ENCODE measurements at places on chromosomes 6 and 20. TPM values are rescaled to one million over a fixed set of nuclear protein-coding genes. Genes with fewer than 3 reads are reported as not detected.

DNA sequence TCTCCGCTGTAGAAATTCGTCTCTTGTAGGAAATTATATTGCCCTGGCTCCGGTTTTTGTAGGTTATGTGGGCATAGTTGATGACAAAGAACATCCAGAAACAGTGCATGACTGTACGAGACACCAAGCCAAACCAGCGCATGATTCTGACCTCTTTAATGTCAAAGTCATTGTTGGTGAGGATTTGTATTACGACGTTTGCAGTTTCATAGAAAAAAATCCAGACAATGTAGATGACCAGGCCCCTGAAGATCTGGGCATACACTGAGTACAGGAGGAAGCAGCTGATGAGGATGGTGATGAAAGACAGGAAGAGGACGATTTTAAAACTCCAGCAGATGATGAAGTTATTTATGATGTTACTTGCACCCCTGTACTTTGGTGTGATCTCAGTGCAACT lies 39.1 kb upstream of the TBC1D22B start:
- no peak for DNase-seq

The CLVS2 gene
- 0.04 TPM for total RNA-seq

DNA sequence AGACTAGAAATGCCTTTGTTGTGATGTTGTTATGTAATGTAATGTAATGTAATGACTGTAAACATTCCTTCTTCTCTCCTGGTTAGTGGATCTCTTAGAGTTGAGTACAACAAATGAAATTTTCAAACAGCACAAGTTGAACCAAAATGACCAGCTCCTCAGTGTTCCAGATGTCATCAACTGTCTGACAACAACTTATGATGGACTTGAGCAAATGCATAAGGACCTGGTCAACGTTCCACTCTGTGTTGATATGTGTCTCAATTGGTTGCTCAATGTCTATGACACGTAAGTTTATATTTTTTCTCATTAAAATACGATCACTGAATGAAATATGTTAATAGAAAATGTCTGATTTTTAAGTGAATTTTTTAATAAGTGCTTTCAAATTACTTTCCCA lies 496.7 kb downstream of the UTRN start:
- DNase-seq = no peak

The TRIM15 gene
- not detected for total RNA-seq

GRCh38 chr6:152651986-152652385 lies 14.8 kb upstream of the SYNE1 start:
- no peak for DNase-seq

DNA sequence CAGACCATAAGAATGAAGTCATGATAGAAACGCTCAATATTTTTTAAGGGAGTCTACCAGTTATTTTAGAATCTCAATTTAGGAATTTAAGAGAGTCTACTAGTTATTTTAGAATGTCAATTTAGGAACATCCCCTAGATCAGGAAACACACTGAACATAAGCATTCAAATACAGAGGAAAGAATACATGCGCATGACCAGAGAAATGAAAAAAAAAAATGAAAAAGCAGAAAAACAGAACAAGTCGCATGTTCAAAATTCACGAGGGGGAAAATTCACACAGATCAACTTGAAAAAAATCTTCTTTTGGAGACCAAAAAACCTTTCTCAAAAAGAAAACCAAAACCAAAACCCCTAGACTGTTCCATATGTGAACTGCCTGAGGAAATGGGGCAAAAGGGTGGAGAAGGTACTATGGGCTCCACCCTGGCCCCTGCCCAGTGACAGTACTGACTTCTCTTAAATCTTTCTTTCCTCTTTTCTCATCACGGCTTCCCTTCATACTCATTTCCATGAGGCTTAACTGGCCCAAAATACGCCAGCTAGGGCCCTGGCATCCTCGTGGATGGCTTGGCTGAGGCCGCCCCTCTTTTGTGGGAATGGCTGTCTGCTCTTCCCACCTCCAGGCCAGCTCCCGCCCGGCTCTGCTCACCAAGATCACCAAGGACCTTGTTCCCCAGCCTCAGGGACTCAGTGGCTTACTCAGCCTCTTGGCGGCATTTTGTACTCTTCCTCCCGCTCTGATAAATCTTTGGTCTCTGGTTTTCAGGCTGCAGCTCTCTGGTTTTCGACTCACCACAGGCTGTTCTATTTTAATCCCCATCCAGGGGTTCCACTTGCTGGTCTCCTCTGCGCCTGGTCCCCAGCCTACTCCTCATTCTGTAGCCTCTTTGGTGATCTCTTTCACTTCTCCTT lies 11.2 kb downstream of the ZBTB2 start:
- no peak for DNase-seq

DNA sequence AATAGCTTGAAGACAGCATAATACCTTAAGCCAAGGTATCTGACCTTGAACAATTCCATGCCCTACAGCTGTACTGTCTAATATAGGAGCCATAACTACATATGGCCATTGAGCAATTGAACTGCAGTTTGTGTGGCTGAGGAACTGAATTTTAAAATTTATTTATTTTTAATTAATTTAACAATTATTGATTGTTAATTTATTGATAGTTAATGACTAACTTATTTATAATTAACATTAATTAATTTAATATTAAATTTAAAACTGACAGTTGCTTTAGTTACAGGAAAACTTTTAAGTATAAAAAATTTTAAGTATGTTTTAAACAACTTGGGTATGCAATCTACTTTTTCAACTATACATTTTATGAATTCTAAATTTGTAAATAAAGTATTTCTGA lies 12.3 kb upstream of the MYB start:
- DNase-seq = no peak
